Left colon (tissue), 2 donors: ENCODE measurements at places on chromosomes 16 and 17.

- DNase-seq, result no peak
Measured at GRCh38 chr17:43719578-43719977, 39.0 kb downstream of the SOST start.

DNA sequence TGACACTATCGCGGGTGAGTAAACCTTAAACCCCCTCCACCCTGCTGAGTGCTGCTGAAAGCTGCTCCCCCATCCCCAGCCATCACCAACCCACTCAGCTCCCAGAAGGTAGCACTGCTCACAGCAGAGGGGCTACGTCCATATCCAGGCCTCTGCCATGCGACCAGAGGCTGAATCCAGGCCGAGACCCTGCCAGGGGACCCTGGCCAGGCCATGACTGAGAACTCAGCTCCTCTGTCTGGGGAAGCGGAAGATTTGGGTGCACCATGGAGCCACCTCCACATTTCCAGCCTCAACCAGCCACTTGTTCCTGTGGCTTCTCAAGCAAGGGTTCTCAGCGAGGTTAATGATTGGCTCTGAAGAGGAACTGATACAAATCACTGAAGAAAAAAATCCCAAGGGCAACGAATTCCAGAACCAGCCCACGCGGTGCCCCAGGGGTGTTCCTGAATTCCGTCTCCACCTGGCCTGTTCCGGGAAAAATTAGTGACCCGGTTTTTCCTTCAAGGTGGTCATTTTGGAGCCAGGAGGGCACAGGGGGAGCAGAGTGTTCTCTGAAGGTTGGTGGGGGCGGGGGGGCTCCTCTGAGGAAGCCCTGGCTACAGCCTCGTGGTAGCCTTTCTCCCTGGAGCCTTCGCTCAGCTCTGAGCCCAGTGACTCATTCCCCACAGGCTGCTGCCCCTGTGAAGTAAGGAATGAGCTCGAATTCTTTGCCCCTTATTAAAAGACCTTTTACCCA is 9.3 kb upstream of the SLC16A5 start:
- no peak for DNase-seq

DNA sequence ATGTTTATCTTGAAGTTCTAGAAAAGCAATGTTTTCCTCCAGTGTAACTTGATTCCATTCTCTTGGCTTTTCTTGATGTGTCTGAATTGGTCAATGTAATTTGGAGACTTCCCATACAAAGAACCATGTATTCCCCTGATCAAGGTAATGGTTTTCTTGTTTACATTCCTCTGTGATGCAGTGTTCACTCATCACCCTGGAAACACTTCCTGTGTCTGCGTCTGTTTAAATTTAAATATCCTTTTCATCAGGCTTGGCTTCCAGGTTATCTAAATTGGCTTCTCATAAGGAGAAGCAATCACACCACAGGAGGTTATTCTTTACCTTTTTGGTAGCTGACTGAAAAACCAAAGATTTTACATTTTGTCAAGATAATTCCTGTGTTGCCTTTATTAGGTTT is 237.3 kb upstream of the WSCD1 start:
- no peak for DNase-seq

- DNase-seq, result no peak
Measured at GRCh38 chr16:67105246-67105645, 4.5 kb upstream of the PHAF1 start.

GRCh38 chr16:47728205-47728604 is 267.1 kb downstream of the PHKB start:
- no peak for DNase-seq

DNA sequence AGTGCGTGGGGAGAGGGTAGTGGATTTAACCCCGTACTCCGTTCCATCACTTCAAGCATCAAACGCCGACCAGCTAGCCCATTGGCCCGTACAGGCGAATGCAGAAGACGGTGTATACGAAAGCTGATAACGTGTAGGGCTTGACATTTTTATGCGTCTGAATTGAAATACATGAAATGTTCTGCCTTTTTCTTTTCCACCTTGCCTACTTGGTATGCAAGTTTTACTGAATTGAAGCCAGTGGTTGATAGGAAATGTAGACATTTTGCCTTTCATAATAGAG is 834 bp upstream of the STAT3 start:
- no peak for DNase-seq

GRCh38 chr16:81000873-81001272 is 5.8 kb downstream of the CMC2 start:
- no peak for DNase-seq

- no peak for DNase-seq
Measured at GRCh38 chr17:68318103-68318991, 27.1 kb downstream of the ARSG start.

- DNase-seq, result no peak
Measured at GRCh38 chr16:8622315-8622656, 788 bp downstream of the METTL22 start.

DNA sequence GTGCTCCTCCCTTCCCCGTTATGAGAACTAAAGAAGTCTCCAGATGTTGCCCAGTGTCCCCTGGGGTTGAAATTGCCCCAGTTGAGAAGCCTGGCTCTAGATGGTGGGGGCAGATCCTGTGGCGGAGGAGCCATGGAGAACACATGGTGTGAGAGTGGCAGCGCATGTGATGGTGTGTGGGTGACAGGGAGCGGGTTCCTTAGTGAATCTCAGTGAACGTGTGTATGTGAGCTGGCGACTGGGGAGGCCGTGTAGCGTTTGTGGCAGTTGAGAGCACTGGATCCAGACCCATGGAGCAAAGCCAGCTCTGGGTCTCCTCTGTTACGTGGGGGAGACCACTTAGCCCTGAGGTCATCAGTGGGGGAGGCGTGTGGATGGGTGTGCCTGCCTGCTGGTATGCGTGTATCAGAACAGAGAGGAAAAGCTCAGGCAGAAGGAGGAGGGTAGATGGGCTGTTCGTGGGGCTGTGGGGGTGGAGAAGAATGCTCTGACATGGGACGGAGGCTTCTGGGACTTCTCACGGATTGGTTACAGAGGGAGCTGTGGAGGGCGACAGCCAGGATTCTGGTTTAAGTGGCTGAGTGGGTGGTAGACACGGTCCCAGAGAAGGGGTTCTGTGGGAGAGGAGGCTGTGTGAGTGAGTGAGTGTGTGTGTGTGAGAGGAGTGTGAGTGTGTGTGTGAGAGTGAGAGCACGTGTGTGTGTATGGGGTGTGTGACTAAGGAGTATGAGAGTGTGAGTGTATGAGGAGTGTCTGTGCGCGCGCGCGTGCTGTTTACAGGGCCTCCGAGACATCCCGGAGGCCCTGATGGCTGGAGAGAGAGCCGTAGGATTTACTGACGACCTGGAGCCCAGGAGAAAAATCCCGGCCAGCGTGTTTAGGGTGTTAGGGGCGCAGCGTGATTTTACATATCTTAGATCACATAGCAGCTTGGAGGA is 193.8 kb downstream of the SNX29 start:
- DNase-seq, result no peak

- DNase-seq, result no peak
Measured at GRCh38 chr16:57537581-57538234, 1.3 kb upstream of the CCDC102A start.

DNA sequence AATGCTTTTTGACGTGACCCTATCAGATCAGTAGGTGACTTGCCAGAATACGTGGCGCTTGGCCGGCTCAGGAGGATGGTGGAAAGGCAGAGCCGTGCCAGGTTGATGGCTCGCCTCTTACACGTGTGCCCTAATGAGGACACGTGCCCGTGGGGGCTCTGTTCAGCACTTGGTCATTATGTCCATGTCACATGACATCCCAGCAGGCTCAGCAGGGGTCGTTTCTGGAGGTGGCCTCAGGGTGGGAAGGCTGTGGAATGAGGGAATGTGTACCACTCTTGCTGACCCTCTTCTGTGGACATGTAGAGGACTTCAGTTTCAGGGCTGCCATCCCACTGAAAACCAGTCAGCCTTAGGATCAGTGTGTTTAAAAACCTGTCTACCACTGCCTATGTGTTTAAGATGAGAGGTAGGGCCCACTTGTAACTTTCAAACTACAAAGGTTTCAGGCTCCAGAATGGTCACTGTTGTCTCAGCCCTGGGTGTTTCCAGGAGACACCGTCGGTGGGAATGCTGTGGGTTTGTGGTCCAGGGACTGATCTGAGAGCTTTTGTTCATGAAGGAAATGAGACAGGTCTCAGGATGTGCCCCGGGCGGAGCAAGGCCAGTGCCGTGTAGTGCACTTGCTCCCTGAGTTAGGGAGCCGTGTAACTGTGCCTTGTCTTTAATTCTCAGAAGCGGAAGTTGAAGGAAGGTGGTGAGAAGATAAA is 12.1 kb downstream of the UBN1 start:
- no peak for DNase-seq

GRCh38 chr17:53017227-53017626 is 805.5 kb upstream of the KIF2B start:
- no peak for DNase-seq

GRCh38 chr16:31536804-31537361 is 9.2 kb downstream of the AHSP start:
- no peak for DNase-seq

DNA sequence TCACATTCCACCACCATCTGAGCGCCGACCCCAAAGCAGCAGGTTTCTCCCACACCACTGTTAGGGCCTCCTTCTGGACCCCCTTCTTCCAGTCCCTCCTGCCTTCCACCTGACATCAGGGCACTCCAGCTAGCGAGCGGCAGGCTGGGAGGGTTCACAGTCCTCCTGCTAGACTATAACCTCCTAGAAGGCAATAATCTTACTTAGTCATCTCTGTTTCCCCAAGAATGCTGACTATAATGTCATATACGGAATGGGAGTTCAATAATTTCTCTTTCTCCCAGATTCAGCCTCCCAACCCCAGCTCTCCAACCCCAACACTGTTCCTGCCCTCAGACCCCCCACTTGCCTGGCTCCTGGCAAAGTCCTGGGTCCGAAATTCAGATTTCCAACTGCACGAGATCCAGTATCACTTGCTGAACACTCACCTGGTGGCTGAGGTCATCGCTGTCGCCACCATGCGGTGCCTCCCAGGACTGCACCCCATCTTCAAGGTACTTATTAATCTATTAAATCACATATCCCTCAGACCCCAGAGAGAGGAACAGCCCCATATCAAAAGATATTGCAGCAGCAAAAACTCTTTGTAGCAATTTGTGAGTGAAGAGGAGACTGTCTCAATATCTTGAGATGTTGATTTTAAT is 5.6 kb downstream of the ALOX12 start:
- DNase-seq, result no peak

- DNase-seq, result no peak
Measured at GRCh38 chr17:22704674-22705073, 1012.4 kb downstream of the KCNJ18 start.

GRCh38 chr17:78498848-78499247 is 78.3 kb downstream of the DNAH17 start:
- no peak for DNase-seq
